ENCODE measurements at places on chromosomes 7 and 10. TPM values are rescaled to one million over a fixed set of nuclear protein-coding genes. Genes with fewer than 3 reads are reported as not detected.

- no peak for DNase-seq
Measured at GRCh38 chr10:96982149-96982930, 150.2 kb downstream of the LCOR start.

DNA sequence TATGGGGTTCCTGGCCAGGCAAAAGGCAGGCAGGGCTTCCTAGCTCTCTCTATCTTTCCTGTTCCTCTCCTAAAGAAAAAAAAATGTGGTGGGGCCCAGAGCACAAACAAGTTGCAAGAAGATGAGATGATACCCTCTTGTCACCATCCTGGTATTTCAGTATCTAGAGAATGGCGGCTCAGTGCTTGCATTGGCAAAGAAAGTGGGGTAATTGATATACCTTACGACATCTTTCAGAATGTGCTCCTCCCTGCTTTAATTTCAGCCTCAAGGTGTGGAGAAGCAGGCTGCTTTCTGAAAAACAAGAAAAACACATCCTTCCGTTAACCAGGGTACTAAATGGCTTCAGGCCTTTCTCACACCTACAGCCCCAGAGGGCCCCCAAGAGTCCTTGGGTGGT is 34.5 kb upstream of the CUX1 start:
- DNase-seq, result no peak

- no peak for DNase-seq
Measured at GRCh38 chr10:89134963-89135362, 72.2 kb downstream of the CH25H start.

DNA sequence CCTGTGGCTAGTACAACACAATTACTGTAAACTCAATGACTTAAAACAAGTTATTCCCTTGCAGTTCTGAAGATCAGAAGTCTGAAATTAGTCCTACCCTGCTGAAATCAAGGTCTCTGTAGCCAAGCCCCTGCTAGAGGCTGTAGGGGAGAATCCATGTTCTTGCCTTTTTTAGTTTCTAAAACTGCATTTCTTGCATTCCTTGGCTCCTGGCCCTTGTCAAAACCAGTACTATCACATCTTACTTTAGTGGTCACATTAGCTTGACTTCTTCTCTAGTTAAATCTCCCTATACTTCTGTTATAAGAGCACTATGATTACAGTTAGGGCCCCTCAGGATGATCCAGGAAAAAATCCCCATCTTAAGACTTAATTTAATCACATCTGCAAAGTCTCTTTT is 567.0 kb downstream of the GFRA1 start:
- DNase-seq, result no peak

DNA sequence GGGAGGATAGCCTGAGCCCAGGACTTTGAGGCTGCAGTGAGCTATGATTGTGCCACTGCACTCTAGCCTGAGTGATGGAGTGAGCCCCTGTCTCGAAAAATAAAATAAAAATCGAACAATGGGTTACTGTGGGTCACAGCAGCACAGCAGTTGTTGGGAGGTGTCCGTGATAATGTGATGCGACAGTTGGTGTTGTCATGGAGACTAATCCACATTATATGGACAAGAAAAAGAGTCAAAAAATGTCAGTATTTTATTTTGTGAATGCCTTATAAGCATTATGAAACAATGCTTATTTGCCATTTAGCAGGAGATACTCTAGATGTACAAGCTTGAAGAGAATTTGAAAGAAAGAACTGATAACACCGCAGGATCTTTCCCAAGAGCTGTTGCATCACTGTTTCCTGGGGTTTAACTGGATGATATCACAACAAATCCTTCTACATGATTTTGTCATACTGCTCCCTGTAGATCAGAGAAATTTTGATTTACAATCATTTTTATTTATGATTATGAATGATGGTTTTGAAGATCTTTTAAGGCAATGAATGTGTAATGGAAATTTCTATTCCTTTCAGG is 195.4 kb downstream of the BAMBI start:
- no peak for DNase-seq

GRCh38 chr7:80240265-80241025 is 105.8 kb downstream of the GNAI1 start:
- peak; percentile 43 for DNase-seq

Gene SGPL1
- total RNA-seq, result 101 TPM

Gene LYZL2
- not detected for total RNA-seq

DNA sequence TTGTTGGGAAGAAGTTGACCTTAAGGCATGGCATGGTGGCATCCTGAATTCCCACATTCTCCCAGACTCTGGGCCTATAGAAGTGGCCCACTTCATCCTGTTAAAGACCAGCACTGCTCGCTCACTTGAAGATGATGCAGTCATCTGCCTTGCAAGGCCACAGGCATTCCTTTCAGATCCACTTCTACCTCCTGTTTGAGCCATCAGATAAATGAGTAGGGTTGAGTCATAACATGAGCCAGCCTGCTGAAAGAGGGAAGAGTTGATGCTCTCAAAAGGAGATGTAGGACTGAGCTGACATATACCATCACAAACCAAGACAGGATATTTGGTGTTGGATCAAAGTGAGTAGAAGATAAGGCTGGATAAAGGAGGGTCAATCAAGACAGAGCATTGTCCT is 1.5 kb upstream of the EBLN1 start:
- peak; percentile 64 for DNase-seq

DNA sequence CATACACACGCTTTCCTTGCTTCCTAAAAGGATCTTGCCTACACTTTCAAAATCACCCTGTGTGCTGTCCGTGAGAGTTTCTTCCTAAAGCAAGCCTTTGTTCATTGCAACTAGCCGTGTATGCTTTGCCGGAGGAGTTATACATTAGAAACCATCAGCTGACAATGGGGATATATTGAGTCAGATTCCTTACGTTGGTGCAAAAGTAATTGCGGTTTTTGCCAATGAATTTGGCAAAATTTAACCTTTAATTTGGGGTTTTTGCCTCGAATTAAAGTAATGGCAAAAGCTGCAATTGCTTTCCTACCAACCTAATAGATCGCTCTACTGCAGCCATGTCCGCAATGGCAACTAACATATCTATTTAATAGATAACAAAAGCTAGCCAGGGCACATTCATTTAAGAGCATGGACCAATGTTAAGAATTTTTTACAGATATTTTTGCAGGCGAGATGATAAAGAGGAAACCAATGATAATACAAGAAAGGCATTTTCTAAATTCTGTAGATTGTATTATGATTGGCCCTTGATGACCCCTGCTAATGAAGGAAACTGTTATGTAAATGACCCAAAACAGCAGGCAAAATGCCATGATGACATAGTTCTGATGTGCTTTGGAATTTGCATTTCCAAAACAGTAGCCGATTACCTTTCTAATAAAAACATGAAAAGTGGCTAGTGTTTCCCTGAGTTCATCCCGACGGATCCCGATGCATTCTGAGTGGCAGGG is 184.8 kb upstream of the NRP1 start:
- DNase-seq, result no peak

- DNase-seq, result no peak
Measured at GRCh38 chr7:50594734-50595485, 29.7 kb upstream of the DDC start.

Gene ZNF804B
- total RNA-seq, result not detected

Gene ICA1
- 3.2 TPM for total RNA-seq

- DNase-seq, result no peak
Measured at GRCh38 chr7:139422126-139422525, 61.3 kb downstream of the KLRG2 start.

Gene VIPR2
- total RNA-seq, result not detected

- DNase-seq, result no peak
Measured at GRCh38 chr10:87593702-87594101, 66.0 kb upstream of the PAPSS2 start.

Gene OR6B1
- not detected for total RNA-seq

DNA sequence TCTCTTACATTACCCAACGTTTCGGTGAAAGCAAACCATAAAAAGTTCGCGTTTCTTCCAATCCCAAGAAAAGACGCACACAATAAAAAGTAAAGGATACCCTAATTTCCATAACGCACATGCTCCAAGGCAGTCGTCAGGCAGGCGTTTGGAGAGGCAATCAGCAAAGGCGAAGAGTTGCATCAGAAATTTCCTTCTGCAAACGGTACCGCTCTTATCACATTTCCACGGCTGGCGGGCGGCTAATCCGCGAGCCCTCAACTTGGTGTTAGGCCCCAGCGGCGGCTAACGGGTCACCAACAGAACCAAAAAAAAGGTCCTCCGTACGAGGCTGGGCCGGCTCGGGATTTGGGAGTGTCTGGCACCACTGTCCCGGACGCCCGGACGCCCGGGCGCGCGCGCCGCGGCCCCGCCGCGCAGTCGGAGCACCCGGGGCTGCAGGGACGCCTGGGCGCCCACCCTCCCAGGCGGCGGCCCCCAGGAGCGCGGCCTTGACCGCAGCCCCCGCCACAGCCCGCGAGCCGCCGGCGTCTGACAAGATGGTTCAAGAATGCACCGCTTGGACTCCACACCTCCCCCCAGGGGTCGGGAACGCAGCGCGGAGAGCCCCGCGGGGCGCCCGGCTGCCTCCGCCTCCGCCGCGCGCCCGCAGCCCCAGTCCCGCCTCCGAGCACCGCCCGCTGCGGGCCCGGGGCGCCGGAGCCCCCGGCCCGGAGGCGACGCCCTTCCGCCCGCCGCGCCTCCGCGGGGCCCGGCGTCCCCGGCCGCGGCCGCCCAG is 9.8 kb upstream of the GRB10 start:
- peak; percentile 36 for DNase-seq

Gene SPOCK2
- total RNA-seq, result 0.33 TPM

GRCh38 chr10:74612195-74612594 is 214.2 kb upstream of the KAT6B start:
- DNase-seq, result peak; percentile 69

- no peak for DNase-seq
Measured at GRCh38 chr10:15141136-15142054, 27.1 kb downstream of the NMT2 start.

DNA sequence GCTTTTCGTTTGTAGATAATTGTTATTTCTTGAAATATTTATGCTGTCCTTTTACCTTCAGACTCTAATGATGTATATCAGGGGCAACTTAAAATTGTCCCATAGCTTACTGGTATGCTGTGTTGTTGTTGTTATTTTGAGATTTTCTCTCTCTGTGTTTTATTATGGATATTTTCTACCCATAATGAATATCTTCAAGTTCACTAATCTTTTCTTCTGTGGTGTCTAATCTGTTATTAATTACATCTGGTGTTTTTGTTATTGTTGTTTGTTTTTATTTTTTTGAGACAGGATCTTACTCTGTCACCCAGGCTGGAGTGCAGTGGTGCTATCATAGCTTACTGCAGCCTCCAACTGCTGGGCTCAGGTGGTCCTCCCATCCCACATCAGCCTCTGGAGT is 102.1 kb downstream of the ANKRD61 start:
- no peak for DNase-seq

DNA sequence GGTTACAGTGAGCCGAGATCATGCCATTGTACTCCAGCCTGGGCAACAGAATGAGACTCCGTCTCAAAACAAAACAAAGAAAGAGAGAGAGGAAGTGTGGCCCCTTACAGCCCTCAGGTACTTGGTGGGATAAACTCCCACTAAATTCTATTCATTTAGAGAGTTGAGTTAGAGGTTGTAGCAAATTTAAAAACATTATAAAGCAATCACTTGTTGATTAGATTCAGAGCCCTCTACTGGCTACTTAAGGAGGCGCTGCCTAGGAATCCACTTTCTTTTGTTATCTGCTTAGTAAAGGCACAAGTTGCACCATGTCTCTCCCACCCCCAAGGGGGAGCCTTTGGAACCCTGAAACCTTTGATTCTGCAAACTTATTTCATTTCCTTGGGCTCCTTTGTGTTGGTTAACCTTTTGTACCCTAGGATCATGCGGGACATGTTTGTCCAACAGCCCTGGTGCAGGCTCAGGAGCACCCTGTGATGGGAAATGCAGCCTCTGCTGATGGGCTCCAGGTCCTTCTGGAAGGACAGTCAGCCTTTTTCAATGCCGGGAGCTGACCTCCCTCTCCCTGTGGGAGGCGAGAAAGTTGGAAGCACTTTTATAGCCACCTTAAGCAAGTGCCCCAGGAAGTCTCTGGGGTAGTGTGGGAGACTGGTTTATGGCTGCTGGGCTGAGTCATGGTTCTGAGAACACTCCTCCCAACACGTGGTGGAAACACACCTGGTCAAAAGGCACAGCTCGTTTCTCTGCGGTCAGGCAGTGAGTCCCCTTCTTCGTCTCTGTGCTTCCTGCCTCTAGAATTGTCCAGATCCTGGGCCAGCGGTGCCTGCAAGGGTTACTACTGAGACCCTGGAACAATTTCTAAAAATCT is 2.3 kb downstream of the HKDC1 start:
- peak; percentile 98 for DNase-seq

Gene GTF2IRD2
- 0.63 TPM for total RNA-seq

Gene SHH
- total RNA-seq, result 0.11 TPM

DNA sequence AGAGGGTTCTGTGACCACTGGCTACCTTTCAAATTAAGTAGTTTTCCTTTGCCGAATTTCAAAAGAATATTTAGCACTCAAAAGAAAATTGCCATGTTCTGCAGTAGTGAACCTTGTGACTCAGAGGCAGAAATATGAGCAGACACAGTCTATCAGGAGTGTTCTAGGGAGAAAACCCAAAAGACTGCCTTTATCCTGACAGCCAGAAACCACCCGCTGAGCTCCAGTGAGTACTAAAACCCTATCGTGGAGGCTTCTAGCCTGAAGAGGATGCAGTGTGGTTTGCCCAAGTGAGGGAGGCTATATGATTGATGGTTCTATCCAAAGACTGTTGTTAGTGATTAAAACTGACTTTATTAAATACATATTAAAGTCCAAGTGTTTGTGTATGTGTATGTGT is 21.9 kb downstream of the CHRM2 start:
- DNase-seq, result no peak

- DNase-seq, result no peak
Measured at GRCh38 chr10:82266438-82266837, 391.4 kb downstream of the NRG3 start.

GRCh38 chr10:69104994-69105790 is 17.3 kb downstream of the SRGN start:
- DNase-seq, result no peak

Gene ADRB1
- total RNA-seq, result 0.15 TPM

Gene WIPF3
- 3.3 TPM for total RNA-seq

DNA sequence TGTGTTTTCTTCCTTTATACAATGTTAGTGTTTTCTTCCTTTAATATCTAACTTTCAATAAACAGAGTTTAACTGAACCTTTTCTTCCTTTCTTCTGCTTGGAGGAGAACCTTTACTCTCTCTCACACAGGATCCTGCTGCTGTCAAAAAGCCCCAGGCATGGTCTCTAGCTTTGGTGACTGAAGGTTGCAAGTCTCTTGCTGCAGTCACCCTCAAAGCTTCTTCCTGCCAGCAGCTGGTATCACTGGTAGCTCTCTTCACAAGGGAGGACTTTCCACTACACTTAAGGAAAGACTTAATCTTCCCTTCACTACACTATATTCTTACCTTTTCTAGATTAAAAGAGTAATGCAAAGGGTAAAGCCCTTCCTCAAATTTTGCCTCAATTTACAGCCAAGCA is 153.4 kb downstream of the SGMS1 start:
- peak; percentile 50 for DNase-seq

Gene LRRC61
- 15.1 TPM for total RNA-seq

- DNase-seq, result no peak
Measured at GRCh38 chr10:119705434-119705831, 20.4 kb upstream of the INPP5F start.
